Fibroblast of skin of left biceps (primary cell): ENCODE measurements at places on chromosomes 7 and 10.

- no peak for DNase-seq
Measured at GRCh38 chr10:128411643-128412042, 285.4 kb upstream of the MKI67 start.

DNA sequence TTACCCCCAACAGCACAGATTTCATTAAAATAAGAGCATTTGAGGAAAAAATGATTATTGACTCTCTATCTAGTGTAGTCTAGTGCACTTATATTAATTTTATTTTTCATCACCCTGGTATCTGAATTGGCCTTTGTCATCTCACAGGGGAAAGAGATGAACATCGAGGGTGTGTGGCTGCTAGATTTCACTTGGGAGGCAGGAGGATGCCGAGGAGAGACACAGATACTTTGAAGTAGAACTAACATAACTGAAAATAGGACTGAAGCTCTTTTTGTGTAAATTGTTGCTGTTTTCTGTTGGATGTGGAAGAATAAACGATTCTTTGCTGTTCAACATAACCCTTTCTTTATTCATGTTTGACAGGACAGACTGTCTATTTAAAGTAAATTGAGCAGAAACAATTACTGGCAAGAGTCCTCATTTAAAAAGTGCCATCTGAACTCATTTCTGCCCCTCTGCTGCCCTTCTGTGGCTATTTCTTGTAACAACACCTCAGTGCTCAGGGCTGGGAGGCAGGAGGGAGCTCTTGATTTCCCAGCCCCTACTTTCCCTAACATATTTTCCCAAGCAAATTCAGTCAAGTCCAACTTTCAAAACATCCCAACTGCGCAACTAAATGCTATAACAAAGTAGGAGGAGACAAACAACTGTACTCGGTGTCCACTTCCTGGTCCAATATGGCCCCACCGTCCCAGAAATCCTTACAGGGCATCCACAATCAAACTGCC, 15.6 kb downstream of the LYZL1 start:
- DNase-seq, result peak; percentile 31

DNA sequence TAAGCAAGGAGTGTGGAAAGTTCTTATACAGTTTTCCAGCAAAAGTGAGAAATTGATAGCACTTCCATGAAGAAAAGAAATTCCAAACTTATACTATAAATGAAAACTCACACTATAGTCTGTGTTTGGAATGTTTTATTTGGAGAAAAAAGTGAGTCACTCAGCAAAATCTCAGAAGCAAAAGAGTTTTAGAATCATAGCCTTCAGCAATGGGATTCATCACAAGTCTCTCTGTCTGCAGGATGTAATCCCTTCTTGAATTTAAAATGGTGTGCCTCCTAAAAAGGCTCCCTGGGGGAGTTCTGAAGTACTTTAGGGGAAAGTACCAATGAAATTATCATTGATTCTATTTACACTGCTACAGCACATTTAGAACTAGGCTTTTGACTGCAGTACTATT, 756.4 kb downstream of the XPNPEP1 start:
- DNase-seq, result no peak

DNA sequence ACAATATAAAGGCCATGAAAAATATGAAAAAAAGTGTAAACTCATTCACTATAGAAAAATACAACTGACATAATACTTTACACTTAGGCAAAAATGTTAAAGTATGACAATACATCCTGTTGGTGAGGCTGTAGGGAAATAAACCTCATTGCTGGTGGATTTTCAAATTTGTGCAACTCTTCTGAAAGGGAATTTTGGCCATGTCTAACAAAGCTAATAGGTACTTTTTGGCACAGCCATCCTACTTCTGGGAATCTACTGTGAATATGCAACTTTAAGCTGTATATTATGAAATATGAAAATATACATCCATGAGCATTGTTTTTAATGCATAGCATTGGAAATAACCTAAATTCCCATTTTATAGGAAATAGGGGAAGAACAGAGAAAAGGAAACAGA, 13.4 kb upstream of the COA1 start:
- DNase-seq, result no peak

DNA sequence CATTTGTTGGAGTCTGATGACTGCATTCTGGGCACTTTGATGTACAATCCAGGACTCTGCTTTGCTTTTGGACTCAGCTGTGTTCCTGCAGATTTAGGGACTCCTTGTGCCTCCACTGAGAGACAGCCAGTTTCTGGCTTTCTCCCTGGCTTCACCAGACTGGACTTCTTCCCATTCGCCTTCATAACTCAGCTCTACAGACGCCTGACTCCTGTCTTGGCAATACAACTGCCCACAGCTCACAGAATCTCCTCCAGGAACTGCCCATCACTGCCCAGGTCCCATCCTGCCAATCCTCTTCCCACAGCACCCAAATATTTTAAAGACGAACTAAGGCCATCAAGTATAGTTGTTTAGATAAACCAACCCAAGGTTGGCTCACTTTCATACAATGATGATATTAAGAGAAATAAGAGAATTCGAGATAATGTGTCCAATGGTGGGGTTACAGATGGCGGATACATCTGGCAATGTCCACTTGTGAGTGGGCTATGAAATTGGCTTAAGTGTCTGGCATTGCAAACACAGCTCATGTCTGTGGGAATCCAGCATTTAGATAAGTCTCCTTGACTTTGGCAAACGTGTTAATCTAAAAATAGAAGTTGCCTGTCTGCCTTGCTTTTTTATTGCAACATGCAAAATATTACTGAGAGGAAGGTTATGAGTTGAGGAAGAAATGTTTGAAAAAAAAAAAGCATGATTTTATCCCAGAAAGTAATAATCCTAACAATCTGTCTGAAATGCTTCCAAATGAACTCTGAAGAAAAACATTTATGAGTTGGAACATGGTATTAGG, 95.1 kb downstream of the ITGA8 start:
- DNase-seq, result peak; percentile 45

DNA sequence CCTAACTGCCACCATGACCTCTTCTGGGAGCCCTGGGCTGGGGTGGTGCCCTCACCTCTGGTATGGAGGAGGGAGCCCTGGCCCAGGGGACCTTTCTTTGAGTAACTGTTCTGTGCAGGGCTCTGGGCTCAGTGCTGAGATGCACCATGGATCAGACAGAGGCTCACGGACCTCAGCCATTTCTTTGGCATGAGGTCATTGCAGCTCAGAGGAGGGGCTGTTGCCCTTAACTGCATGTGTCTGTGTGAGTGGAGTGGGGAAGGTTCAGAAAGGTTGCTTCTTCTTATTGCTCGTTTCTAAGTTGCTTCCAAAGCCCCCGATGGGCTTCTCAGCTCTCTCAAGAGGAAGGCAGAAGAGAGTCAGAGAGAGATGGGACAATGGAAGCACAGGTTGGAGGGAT, 233.9 kb downstream of the RPS24 start:
- DNase-seq, result no peak

GRCh38 chr7:148850564-148850963, 33.5 kb downstream of the EZH2 start:
- DNase-seq, result no peak

GRCh38 chr7:102129636-102130370, 156.9 kb upstream of the SH2B2 start:
- DNase-seq, result no peak

- DNase-seq, result no peak
Measured at GRCh38 chr10:28317760-28318159, 14.9 kb upstream of the MPP7 start.

GRCh38 chr7:150973571-150974451, 4.3 kb downstream of the KCNH2 start:
- no peak for DNase-seq

DNA sequence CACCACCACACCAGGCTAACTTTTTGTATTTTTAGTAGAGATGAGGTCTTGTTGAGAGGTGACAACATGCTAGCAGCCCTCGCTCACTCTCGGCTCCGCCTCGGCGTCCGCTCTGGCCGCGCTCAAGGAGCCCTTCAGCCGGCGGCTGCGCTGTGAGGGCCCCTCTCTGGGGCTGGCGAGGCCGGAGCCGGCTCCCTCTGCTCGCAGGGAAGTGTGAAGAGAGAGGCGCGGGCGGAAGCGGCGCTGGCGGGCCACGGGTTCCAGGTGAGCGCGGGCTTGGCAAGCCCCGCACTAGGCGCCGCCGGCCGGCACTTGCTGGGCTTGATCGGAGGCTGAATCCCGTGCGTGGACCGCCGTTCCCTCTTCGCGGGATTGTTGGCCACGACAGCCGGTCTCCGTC, 83.0 kb downstream of the EEPD1 start:
- no peak for DNase-seq

DNA sequence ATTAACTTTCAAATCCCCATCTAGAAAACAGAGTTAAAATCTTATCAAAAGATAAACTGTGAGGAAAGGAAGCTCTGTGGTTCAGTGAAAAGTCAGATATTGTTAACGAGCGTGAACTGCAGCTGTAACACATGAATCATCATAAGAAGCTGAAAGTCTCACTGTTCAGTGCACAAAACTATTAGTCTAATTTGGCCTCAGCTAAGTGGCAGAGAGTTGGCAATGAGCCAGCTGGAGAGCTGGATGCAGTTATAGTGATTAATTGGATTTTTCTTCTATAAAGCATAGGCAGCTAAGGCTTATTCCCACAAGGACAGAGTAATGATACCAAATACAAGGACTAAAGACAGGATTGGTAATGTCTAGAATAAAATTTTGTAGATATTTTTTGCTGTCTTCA, 101.1 kb upstream of the ABCB5 start:
- peak; percentile 56 for DNase-seq

DNA sequence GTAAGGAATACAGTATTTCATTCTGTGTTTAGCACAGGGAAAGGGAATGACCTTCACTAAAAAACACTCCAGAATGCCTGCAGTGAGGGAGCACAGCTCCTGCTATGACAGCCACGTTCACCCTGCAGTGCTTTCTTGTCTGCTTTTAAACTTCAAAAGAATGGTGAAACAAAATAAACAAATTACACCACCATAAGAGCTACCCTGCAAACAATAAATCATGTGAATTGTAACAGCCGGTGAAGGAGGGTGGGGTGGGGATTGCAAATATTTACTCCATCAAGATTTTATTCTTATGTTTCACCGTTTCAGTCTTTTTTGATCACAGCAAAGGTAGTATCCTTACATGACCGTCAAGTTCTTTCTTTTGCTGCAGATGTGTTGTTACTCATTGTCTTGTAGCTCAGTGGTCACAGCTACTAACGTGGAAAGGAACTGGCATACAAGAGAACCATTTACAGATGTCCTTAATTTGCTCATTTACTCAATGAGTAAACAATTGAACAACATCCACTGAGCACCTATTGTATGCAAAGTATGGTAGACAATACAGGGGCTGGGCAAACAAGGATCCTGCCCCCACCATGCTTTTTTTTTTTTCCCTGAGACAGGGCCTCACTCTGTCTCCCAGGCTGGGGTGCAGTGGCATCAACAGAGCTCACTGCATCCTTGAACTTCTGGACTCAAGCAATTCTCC, 4.1 kb upstream of the CHN2 start:
- no peak for DNase-seq

GRCh38 chr7:147249956-147250355, 1133.4 kb downstream of the CNTNAP2 start:
- no peak for DNase-seq

- DNase-seq, result no peak
Measured at GRCh38 chr10:26358071-26358470, 80.1 kb upstream of the APBB1IP start.

DNA sequence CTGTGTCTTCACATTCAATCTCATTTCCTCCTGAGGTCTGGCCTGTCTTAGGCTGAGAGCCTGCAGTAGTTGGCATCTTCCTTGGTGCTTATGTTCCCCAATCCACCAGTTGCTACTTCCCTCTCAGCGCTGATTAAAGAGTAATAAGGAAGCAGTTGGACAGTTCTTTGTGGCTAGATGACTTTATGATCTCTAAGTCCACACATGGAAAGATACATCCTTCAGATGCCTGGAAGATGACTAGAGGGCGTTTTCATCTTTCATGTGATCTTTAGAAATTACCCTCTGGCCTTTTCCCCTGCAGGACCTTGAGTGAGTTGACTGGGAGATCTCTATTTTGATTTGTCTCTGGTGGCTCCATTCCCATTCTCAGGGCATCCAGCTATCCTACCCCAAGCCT, 204.5 kb downstream of the GRM3 start:
- no peak for DNase-seq

DNA sequence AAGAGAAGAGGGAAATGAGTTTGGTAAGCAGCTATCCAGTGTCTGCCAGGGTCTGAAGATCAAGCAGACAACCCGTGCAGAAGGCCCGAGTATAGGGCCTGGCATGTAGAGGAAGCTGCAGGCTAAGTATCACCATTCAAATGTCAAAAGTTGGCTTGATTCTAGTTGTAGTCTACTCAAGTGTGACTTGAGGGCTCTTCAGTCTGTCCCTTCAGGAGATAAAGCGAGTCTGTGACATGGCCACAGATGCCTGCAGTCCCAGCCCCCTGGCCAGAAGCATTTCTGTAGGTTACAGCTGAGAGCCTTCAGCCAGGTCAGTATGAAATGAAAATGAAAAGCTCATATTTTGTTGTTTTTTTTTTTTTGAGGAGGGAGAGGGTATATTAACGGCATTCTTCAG, 97.8 kb upstream of the EEPD1 start:
- no peak for DNase-seq

DNA sequence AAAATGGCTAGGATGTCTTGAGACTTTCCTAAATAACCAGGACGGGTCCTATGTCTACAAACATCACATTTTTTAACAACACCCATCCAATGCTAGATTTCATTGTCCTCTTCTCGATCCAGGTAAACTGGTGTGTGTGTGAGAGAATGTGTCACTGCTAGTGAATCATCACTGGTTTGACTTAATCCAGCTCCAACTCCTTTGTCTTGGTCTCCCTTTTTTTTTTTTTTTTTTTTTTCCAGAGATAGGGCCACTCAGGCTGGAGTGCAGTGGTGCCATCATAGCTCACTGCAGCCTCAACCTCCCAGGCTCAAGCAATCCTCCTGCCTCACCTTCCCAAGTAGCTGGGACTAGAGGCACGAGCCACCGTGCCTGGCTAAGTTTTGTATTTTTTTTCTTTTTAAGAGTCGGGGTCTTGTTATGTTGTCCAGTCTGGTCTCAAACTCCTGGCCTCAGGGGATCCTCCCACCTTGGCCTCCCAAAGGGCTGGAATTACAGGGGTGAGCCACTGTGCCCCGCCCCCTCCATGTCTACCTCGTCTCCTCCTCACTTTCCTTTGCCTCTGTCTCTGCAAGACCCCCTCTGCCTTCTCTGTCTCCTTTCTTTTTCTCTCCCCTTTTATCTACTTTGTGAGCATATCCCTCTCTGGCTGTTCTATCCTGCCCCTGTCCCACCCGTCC, 2.2 kb upstream of the UFSP1 start:
- no peak for DNase-seq

DNA sequence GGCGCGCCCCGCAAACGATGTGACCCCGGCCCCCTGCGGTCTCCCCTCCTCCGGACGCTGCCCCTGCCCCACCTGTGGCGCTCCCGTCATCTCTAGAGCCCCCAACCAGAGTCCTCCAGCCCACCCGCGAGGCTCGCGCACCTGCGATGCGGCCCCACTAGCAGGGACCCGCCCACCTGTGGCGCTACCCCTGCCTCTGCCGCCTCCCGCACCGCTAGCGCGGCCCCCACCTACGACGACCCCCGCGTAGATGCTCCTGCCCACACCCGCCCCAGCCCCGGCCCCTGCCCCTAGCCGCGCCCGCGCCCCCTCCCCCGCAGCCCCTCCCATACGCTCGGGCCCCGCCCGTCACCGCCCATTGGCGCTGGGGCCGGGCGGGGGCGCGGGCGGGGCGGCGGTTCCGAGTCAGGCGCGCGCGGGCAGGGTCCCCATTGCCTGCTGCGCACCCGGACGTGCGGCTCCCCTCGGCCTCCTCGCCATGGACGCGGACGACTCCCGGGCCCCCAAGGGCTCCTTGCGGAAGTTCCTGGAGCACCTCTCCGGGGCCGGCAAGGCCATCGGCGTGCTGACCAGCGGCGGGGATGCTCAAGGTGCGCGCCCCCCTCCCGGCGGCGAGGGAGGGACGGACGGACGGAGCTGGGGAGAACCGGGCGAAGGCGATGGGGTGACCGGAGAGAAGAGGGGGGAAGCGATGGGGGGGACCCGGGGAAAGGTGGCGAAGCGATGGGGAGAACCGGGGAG, at the start of gene PFKP:
Gene PFKP, plus strand, starts transcription at position 431 of the 741 bp plus-strand sequence. Its CDS starts 48 bp downstream, at position 479.
- no peak for DNase-seq
